ENCODE measurements at places on chromosomes 12 and 14. TPM values are rescaled to one million over a fixed set of nuclear protein-coding genes. Genes with fewer than 3 reads are reported as not detected.

The AQP6 gene
- not detected for total RNA-seq

The CKB gene
- 107 TPM for total RNA-seq

The ASB2 gene
- total RNA-seq, result 1.0 TPM

The SLC4A8 gene
- not detected for total RNA-seq

The KLRC1 gene
- total RNA-seq, result not detected

The SPTB gene
- 0.57 TPM for total RNA-seq

The ERBB3 gene
- 147 TPM for total RNA-seq

DNA sequence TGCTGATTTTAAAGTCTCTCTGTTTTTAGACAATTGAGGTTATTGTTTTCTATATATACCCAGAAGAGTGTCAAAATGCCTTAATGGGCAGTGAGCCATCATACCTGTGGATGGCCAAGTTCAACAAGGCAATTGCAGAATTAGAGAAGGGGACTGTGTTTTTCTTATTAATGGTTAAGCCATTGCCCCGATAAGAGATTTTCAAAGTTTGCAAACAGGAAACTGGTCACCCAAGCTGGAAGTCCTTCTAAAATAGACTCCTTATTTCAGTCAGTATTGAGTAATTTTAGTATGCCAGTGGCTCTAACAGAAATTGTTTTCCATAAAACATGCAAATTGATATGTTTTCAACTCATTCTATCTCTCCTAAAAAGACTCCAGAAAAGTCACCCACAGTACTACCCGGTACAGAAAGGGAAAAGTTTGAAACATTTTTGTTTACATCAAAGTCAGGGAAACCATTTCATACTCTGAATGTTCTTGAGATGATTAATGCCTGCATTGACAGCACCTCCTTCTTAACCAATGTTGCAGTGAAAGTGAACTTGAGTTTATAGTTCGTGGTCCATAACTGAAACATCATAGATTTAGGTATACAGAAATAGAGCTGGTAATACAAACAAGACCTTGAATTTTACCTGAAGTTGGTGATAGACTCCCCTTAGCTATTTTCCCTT lies 191.1 kb downstream of the TMX1 start:
- H3K27ac ChIP-seq, result peak overlapping the region; percentile 42
- no peaks in the 10 kb centered on the region for H3K36me3 ChIP-seq
- peaks cover 7% of the 10 kb centered on the region for H3K4me1 ChIP-seq
- DNase-seq, result no peak
- no peaks in the 10 kb centered on the region for H3K27me3 ChIP-seq

DNA sequence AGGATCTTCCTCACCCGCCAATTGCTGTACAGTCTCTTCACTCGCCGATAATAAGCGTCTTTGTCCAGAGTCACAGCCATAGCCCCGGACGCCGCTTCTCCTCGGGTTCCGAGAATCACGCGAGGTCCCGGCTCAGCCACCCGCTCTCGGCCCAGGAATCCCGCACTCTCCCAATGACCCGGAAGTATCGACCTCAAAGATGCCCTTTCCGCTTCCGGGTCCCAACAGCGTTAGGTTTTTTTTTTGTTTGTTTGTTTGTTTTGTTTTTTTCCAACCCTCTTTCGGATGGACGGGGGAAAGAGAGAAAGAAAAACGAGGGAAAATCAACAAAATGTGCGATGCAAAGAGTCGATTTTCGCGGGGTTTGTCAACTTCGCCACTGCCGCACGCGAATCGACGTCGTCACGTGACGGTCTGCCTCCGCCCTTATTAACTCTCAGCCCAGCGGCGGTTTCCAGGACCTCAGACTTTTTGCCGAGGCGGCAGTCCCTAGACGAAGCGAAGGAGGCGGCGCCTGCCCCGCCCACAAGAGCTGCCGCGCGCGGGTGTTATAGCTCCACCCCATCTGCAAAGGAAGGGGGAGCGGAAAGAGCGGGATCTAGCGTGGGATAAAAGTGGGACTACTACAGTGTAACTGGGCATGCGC lies at the start of gene SUPT16H:
Gene SUPT16H (minus strand): TSS at position 172 of the 646 bp plus-strand sequence. CDS start 92 bp downstream, at position 80.
- peak within 1 kb of the TSS; percentile 92 for H3K27ac ChIP-seq
- DNase-seq, result peak; percentile 98
- H3K4me1 ChIP-seq, result peaks cover 22% of the 10 kb centered on the region
- H3K4me3 ChIP-seq, result peak within 1 kb of the TSS; percentile 67
- peaks cover 29% of the 10 kb centered on the region for H3K36me3 ChIP-seq

DNA sequence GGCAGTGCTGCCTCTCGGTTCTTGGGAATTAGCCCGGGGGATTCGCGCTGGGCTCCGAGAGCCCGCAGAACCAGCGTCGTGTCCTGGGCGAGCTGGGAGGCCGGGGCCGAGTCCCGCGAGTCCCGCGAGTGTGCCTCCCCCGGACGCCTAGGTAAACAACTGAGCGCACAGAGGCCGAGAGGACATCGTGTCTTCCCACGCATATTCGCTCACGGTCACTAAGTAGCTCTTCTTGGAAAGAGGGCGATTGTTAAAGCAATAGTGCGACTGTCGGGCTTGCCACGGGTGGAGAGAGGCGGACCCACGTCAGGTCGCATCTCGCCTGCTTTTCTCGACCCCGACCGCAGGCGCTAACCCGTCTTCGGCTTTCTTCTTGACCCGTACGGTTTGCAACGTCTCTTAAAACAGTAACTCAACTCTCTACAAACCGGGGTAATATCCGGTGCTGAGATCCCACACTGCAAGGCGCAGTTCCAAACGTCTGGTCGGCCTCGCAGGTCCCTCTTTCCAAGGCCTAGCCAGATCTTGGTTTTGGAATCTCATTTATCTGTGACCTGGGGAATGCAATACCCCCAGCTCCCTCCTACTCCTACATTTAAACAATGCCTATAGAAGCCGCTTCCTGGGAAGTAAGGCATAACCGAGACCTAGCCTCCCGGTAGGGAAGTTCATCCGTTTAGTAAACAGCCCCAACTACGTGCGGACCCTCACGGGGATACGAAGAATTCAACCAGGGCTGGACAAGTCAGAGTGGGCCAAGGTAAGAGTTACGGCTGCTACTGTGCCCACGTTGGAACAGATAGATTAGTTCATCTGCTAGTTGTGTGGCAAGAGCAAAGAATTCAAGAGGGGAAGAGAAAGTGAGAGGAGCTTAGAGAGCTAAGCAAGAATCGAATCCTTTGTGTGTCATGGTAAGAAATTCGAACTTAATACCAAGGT lies 736 bp upstream of the PHLDA1 start:
- H3K36me3 ChIP-seq, result no peaks in the 10 kb centered on the region
- peaks cover 31% of the 10 kb centered on the region for H3K4me1 ChIP-seq
- H3K27me3 ChIP-seq, result no peaks in the 10 kb centered on the region
- no peak for DNase-seq

GRCh38 chr14:75568791-75569190 lies 9.6 kb upstream of the FLVCR2 start:
- no peaks in the 10 kb centered on the region for H3K27me3 ChIP-seq
- no peak overlapping the region for H3K27ac ChIP-seq
- no peaks in the 10 kb centered on the region for H3K4me1 ChIP-seq
- no peaks in the 10 kb centered on the region for H3K36me3 ChIP-seq
- H3K4me3 ChIP-seq, result no peak overlapping the region

GRCh38 chr12:49881415-49882247 lies 22.1 kb downstream of the FAIM2 start:
- peak; percentile 66 for DNase-seq
- no peaks in the 10 kb centered on the region for H3K36me3 ChIP-seq
- H3K4me3 ChIP-seq, result no peak overlapping the region
- no peak overlapping the region for H3K27ac ChIP-seq
- no peaks in the 10 kb centered on the region for H3K27me3 ChIP-seq

DNA sequence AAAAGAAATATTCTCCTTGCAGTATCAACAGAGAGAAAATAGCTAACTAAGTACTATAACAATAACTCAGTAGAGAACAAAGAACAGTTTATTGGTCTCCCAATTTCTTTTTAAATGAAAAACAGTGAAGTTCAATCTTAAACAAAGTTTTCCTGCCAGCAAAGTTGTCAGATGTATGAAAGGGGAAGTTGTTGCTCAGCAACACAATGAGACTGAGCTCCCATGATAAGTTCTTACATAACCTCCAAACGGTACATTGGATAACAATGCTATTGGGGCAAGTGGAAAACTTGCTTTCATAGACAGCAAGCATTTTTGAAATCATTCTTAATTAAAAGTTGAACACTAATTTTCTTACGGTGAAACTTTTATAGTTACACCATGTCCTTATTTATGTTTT lies 94.9 kb downstream of the ALG10B start:
- no peaks in the 10 kb centered on the region for H3K36me3 ChIP-seq
- no peak overlapping the region for H3K27ac ChIP-seq
- H3K4me3 ChIP-seq, result no peak overlapping the region
- no peak for DNase-seq
- no peaks in the 10 kb centered on the region for H3K27me3 ChIP-seq

- H3K4me3 ChIP-seq, result peak overlapping the region; percentile 38
- peaks cover 28% of the 10 kb centered on the region for H3K27me3 ChIP-seq
- no peak overlapping the region for H3K27ac ChIP-seq
These were observed 2.8 kb downstream of the KRT7 start for GRCh38 chr12:52235822-52236361.

- H3K36me3 ChIP-seq, result no peaks in the 10 kb centered on the region
- no peak overlapping the region for H3K4me3 ChIP-seq
- H3K27ac ChIP-seq, result no peak overlapping the region
- no peak for DNase-seq
- no peaks in the 10 kb centered on the region for H3K4me1 ChIP-seq
These were observed 84.0 kb downstream of the PRMT8 start for GRCh38 chr12:3574986-3575385.

GRCh38 chr12:55676707-55677106 lies 31.0 kb downstream of the ITGA7 start:
- no peak for DNase-seq
- peaks cover 7% of the 10 kb centered on the region for H3K4me1 ChIP-seq
- no peaks in the 10 kb centered on the region for H3K36me3 ChIP-seq
- H3K27me3 ChIP-seq, result peaks cover 5% of the 10 kb centered on the region
- no peak overlapping the region for H3K4me3 ChIP-seq

DNA sequence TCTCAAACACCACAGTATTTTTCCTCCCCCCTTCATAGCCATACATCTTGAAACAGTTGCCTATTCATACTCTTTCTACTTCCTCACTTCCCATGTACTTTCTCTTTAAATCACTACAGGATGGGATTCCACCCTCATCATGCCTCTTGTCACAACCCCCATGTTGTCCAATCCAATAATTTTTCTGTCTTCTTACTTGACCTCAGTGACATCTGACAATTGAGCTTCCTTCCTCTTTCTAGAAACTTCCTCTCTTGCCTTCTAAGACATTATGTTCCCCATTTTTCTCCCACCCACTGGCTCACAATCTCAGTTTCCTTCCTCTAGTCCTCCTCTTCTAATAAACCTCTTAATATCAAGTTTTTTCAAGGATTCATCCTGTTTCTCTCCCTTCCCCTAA lies 5.3 kb downstream of the C2CD5 start:
- DNase-seq, result no peak
- no peak overlapping the region for H3K27ac ChIP-seq
- H3K4me1 ChIP-seq, result peaks cover 36% of the 10 kb centered on the region
- H3K27me3 ChIP-seq, result no peaks in the 10 kb centered on the region
- peaks cover 2% of the 10 kb centered on the region for H3K36me3 ChIP-seq

- DNase-seq, result no peak
- H3K4me3 ChIP-seq, result no peak overlapping the region
- no peak overlapping the region for H3K27ac ChIP-seq
These were observed 11.2 kb downstream of the LLPH start for GRCh38 chr12:66119229-66119869.

DNA sequence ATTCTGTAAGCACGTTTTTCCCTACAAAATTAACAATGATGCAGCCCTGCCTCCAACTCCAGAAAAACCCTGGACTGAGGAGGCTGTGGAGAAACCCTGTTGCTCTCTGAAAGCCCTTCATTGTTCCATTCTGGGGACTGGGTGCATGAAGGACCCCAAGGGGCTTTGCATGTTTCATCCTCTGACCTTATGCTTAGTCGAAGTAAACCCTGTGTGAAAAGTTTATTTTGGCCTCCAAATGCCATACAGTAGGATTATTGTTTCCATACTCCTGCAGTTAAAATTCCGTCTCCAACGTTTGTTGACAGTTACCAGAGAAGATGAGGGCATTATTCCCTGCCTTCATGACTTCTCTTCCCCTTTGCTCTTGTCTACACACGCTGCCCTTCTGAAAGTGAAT lies 46.0 kb downstream of the CKB start:
- H3K4me3 ChIP-seq, result no peak overlapping the region
- no peaks in the 10 kb centered on the region for H3K27me3 ChIP-seq
- no peak overlapping the region for H3K27ac ChIP-seq
- peaks cover 77% of the 10 kb centered on the region for H3K36me3 ChIP-seq

- DNase-seq, result no peak
- H3K4me1 ChIP-seq, result peaks cover 20% of the 10 kb centered on the region
- H3K4me3 ChIP-seq, result no peak overlapping the region
- no peak overlapping the region for H3K27ac ChIP-seq
These were observed 7.1 kb downstream of the PTHLH start for GRCh38 chr12:27965411-27965810.

- H3K27ac ChIP-seq, result no peak overlapping the region
- DNase-seq, result no peak
- H3K27me3 ChIP-seq, result no peaks in the 10 kb centered on the region
- H3K4me3 ChIP-seq, result no peak overlapping the region
- no peaks in the 10 kb centered on the region for H3K4me1 ChIP-seq
These were observed 98.1 kb upstream of the GRIP1 start for GRCh38 chr12:66776974-66777373.

GRCh38 chr12:121513464-121514183 lies 67.2 kb downstream of the KDM2B start:
- H3K36me3 ChIP-seq, result peaks cover 43% of the 10 kb centered on the region
- no peak overlapping the region for H3K27ac ChIP-seq
- H3K4me3 ChIP-seq, result no peak overlapping the region
- DNase-seq, result no peak
- H3K4me1 ChIP-seq, result no peaks in the 10 kb centered on the region

DNA sequence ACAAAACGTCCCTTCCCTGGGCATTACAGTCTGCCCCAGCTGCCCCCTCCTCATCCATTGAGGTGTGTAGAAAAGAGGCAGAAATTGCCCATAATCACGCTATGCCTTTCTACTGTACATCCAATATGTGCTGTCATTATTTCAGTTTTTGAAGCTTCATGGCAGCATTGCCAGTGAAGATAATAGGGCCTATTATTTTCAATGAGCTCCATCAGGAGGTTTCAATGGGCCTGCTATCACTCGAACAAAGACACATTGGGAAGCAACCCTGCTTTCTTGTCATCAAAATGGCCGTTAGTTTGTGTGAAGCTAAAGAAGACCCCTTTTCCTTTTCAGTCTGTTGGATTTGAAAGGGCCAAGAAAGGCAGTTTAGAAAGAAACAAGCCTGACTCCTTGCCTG lies 653.8 kb downstream of the NOVA1 start:
- H3K27ac ChIP-seq, result no peak overlapping the region
- no peaks in the 10 kb centered on the region for H3K36me3 ChIP-seq
- DNase-seq, result no peak
- H3K27me3 ChIP-seq, result no peaks in the 10 kb centered on the region

DNA sequence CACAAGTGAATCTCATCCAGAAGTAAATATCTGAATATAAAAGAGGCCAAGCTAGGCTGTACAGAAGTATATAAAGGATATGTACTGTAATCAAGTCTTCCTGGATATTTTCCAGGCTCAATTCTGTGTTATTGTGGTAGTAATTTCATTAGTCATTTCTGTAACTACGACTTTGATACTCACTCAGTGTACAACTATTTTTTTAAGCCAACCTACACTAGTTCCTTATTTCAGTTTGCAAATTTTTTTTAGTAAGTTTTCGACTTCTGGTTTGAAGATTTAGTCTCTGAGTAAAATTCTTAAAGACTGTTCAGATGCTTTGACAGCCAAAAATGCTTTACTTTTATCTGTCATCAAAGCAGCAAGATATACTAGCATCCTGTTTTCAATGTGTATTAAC lies 130.8 kb downstream of the CAPZA3 start:
- DNase-seq, result no peak
- no peak overlapping the region for H3K4me3 ChIP-seq
- no peaks in the 10 kb centered on the region for H3K36me3 ChIP-seq
- no peaks in the 10 kb centered on the region for H3K4me1 ChIP-seq

Data from suprapubic skin (tissue), 4 donors.